ENCODE measurements at places on chromosomes 13 and 19.

- peak; percentile 84 for DNase-seq
Observed at GRCh38 chr19:44746946-44747738, 1.4 kb upstream of the BCL3 start.

DNA sequence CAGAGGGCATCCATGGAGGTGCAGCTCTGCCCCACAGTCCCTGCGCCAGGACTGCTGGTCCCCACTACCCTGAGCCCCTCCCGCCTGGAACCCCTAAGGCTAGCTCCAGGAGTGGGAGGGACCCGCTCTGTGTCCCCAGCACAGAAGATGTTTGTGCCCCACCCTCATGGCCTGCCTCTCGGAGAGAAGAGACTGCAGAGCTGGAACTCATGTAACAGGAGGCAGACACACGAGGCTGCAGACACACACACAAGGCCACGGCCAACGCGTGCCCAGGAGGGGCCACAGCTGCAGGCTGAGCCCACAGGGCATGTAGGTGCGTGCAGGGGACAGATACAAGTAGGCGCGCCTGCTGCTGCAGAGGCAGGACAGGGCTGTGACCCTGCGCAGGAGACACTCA is 10.4 kb upstream of the TMEM86B start:
- no peak for DNase-seq

DNA sequence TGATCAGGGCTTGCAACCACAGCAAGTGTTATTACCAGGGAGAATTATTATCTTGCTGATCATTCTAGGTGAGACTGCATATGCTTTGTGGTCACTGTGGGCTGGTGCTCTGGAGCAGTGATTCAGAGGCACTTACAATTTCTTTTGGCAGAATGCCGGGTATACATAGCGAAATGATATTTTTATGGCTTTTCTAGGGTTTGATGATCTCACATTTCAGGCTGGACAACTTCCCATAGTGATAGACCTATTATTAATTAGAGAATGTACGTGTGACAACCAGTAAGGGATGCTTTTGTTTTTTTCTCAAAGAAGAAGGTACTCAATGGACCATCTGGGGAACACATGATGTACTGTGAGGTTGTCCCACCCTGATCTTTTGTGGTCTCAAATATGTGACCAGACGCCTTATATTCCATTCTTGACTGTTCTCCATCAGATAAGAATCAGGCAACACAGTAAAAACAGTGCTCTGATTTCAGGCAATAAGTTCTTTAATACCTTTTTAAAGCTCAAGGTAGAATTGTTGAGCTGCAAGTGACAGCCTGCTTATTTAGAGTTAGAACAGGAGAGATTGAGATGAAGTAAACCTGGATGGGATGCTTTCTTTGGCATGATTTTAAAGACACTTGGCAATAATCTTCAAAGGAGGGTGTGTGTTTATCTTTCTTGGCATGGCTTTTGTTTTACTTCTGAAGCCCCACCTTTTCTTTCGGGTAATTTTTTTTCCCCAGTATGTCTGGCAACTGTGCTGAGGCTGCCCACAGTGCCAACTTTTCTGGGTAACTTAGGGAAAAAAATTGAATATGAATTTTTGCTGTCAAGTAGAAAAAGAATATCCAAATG is 27.4 kb upstream of the SCEL start:
- DNase-seq = no peak

- no peak for DNase-seq
Observed at GRCh38 chr19:8085598-8086408, 33.2 kb downstream of the CCL25 start.

DNA sequence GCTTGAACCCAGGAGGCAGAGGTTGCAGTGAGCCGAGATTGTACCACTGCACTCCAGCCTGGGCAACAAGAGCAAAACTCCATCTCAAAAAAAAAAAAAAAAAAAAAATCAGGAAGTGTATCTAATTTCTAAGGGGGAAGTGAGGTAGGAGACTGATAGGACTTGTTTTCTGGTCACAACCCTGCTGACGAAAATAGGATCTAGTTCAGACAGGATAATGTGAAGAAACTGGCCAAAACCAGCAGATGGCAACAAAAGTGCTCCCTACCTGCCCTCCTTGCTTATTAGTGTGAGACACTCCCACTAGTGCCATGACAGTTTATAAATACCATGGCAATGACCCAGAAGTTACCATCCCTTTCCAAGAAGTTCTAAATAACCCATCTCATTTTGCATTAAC is 36.0 kb upstream of the KPNA3 start:
- no peak for DNase-seq

GRCh38 chr19:56995303-56995702 is 124.5 kb upstream of the USP29 start:
- no peak for DNase-seq

DNA sequence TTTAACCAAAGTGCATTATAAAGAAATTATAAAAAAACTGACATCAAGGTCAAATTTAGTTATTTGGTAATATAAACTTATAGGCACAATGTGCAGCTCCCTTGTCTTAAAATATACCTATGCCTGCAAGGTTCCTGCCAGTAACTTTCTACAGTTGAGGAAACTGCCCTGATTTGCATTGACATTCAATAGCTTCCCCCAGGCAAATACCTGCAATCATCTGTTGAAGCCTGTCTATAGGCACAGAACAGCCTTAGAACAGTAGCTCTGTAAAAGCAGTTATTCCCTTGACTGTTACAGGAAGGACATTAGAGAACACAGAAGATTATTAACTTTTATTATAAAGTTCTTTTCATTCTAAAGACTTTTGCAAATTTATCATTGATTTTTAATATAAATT is 1239.5 kb downstream of the PCDH9 start:
- DNase-seq = no peak

- no peak for DNase-seq
Observed at GRCh38 chr19:34051255-34051654, 121.0 kb upstream of the LSM14A start.

GRCh38 chr13:69168436-69168835 is 939.2 kb upstream of the ATXN8OS start:
- no peak for DNase-seq

DNA sequence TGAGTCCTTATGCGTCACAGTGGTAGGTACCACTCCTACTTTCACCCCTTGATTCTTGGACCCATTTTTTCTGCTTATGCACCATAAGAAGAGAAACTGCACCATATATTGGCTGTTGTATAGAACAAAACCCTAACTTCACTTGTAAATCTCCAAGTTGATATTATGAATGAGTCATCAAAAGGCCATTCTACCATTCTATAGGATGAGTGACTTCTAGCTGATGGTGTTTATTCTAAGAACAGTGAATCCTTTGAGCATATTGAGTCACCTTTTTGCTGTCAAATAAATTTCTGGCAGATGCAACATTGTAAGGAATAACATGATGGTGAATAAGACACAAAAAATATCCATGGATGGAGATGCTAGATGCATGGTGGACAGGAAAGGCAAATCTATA is 57.7 kb downstream of the POLR1D start:
- no peak for DNase-seq

DNA sequence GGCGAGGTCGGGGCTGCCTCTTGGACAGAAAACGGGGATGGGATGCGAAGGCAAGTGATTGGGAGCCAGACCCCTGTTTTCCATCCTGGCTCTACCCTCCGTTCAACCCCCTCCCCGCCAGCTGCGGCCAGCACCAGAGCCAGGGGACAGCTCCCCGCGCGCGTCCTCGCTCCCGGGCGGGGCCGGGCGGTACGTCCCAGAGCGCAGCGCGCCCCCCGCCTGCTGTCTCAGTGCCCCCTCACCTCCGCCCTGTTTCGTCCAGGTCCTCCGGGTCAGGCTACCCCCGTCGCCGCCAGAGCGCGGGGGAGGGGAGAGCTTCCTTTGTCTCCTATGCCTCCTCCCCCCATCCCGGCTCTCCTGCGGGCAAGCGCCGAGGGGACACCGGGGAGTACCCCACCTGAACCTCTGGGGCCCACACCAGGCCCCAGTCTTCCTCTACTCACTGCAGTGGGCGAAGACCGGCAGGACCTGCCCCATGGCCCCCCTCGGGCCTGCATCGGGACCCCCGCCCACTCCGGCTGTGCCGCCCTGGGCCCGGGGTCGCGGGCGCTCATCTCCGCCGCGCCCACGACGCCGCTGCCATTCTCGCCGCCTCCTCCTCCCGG is 396 bp downstream of the RTN2 start:
- DNase-seq = no peak

DNA sequence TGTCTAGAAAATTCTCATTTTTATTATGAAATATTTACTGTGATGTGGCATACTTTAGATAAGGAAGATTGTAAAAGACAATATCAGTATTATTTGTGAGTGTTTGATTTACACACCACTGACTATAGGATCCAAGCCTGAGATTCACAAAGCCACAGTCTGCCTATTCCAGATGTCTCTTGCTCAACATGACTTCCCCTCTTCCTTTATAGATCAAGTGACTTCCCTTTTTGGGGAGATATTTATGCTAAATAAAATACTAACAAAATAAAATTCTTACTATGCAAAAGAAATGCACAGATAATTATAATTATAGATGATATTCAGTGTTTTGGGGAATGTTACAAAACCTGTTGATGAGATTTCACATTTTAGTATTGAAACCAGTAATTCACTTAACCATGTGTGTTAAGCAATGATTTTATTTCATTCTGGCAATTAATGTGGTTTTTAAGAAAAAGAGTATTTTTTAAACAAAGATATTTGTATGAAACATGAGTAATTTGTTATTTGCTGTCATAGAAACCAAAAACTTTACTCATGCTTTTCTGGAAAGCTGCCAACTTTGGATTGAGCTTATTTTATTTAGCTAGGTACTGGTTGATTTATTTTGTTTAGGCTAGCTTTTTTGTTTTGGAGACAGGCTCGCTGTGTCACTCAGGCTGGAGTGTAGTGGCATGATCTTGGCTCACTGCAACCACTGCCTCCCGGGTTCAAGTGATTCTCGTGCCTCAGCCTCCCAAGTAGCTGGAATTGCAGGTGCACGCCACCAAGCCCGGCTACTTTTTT is 13.7 kb upstream of the GPR183 start:
- no peak for DNase-seq

GRCh38 chr13:105201351-105201750 is 1334.1 kb downstream of the EFNB2 start:
- DNase-seq = no peak

DNA sequence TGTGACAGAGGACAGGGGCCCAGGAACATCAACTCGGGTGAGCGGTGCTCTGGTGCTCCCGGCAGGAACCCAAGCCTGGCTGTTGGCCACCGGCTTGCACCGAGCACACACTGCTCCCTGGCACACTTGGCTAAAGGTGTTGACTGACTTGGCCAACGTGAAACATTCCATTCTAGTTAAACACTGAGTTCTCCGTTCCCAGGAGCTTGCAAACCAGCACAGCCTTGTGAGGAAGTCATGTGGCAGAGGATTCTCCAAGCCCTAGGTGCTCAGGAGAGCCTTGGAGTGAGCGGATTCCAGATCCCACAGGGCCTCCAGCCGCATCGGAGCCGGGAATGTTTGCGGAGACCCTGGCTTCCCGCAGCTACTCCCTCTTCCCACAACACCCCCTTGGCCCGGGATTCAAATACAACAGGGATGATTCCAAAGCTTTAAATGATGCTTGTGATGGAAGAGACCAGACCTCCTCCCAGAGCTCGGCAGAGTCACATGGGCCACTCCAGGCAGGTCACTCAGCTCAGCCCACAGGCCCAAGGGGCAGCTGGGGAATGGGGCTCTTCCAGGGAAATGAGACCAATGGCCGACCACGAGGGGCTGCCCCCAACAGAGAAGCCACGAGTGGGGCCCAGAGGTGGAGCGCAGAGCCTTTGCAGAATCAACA is 2.9 kb downstream of the C13orf46 start:
- DNase-seq = no peak

DNA sequence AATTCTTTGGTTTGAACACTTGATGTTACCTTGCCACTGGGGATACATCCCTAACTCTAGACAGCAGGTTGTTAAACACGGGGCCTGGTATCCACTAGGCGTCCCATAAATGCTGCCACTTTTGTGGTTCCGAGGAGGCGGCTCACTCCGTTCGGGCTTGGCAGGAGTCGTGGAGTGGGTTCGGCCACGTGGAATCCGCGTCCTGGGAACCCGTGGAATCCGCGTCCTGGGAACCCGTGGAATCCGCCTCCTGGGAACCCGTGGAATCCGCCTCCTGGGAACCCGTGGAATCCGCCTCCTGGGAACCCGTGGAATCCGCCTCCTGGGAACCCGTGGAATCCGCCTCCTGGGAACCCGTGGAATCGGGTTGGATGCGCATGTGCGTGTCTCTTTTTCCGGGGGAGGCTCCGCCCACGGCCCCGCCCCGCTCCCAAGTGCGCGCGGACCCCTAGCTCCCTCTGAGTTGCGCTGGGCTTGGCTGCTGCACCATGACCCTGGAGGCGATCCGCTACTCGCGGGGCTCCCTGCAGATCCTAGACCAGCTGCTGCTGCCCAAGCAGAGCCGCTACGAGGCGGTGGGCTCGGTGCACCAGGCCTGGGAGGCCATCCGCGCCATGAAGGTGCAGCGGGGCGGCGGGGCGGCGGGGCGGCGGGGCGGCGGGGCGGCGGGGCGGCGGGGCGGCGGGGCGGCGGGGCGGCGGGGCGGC is at the start of gene MRI1:
Gene MRI1, plus strand, starts transcription at position 422 of the 707 bp plus-strand sequence. Its CDS starts 67 bp downstream, at position 489.
- peak; percentile 64 for DNase-seq

- no peak for DNase-seq
Observed at GRCh38 chr19:53844849-53845246, 20.7 kb upstream of the NLRP12 start.

DNA sequence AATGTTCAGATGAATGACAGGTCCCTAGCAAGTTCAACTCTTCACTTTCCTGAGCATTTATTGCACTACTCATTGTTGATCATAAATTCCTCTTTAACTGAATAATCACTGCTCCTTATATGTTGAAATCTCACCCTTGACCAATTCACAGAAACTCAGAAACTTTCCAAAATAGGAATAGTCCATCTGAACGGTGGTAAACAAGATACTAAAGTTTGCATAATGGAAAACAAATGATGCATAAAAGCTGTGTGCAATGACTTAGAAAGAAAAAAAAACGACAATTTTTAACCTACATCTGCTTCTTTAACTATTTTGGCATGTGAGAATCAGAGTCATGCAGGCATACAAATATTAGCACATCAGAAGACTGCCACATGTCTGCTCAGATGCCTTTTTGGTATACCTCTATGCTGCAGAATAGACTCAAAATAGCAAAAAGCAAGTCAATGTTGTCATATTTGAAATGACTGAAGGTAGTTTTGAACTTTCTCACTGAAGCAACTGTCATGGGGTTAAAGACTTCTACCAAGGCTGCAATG is 34.8 kb downstream of the SLC10A2 start:
- DNase-seq = no peak

DNA sequence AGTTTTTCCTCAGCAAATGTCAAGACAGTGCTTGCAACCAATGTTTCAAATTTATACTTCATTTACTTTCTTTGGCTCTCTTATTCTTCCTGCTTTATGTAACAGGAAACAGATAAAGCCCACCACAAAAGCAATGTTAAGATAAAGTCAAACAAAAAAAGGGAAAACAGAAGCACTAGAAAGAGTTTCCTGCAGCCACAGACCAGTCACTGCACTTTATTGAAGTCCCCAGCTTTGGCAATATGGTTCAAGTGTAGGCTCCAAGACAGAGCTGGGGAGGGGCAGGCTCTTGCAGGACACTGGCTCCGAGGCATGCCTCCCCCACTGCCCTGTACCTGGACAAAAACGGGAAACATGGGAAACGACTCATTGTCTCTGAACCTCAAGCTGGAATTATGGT is 15.3 kb upstream of the CDC16 start:
- no peak for DNase-seq

- DNase-seq = no peak
Observed at GRCh38 chr13:113592571-113592970, 8.0 kb downstream of the TFDP1 start.

All from tibial nerve (tissue), 4 donors.